Activated CD8-positive, alpha-beta memory T cell treated with anti-CD3 and anti-CD28 coated beads for 48 hours (primary cell): ENCODE measurements at places on chromosomes 11 and 22.

- DNase-seq = no peak
Measured at GRCh38 chr11:17529844-17530185, 14.4 kb downstream of the USH1C start.

- no peak for DNase-seq
Measured at GRCh38 chr11:12251666-12252560, 125.5 kb upstream of the PARVA start.

DNA sequence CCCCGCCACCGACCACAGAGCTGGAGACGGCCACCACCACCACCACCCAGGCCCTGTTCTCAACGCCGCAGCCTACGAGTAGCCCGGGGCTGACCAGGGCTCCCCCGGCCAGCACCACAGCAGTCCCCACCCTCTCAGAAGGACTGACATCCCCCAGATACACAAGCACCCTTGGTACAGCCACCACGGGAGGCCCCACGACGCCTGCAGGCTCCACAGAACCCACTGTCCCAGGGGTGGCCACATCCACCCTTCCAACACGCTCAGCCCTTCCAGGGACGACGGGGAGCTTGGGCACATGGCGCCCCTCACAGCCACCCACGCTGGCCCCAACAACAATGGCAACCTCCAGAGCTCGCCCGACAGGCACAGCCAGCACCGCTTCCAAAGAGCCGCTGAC is 18.8 kb downstream of the MUC5B start:
- DNase-seq = no peak

GRCh38 chr11:26757995-26758394 is 36.1 kb upstream of the SLC5A12 start:
- no peak for DNase-seq

DNA sequence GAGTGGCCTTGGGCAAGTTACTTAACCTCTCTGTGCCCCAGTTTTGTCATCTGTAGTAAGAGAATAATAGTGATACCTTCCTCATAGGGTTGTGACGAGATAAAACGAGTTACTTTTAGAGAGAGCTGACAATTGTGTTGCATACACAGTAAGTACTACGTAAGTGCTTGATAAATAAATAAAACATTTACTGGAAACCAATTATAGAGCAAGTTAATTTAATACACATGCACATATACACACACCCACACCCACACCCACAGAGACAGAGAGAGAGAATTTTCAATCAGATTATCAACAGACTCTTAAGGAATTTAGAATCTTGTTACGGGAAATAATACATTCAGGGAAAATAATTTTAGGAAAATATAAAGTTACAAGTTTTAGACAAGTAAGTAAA is 1045.8 kb upstream of the TENM4 start:
- no peak for DNase-seq

- DNase-seq = no peak
Measured at GRCh38 chr22:32528316-32528715, 53.7 kb downstream of the FBXO7 start.

- DNase-seq = no peak
Measured at GRCh38 chr11:108216988-108217387, 5.5 kb downstream of the NPAT start.

- no peak for DNase-seq
Measured at GRCh38 chr11:65298655-65299179, 15.9 kb upstream of the CDC42EP2 start.

DNA sequence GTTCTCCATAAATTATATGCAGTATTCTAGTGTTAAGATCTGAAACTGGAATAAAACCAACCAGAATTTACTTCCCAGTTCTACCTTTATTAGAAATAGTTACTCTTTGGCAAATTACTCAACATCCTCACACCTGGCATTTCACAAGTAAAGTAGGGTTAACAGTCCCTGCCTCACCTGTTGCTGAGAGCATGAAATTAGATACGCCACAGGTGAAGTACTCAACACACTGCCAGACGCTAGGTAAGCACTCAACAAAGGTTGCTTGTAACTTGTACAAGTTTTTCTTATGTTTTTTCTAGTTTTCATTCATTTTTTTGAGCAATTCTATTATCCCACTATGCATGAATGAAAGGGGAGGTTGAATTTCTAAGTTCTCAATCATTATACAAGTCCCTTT is 267.6 kb upstream of the ARHGAP42 start:
- no peak for DNase-seq

- no peak for DNase-seq
Measured at GRCh38 chr11:75244052-75244814, 3.7 kb downstream of the TPBGL start.

DNA sequence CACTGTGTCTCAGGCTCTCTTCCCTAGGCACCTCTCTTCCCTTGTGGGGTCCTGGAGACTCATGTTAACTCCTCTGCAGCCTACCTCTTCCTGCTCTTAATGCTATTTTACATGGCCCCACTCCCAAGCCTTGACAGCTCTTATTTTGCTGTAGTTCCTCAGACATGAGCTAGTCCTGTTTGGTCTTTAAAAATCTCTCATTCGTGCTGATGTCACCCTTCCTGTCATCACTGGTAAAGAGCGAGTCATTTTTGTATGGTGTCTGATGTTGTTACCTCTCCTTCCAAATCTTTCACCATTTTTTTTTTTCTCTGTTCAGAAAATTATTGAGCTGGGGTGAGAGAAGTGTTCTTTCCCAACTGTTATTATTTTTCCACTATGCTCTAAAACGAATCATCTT is 84.8 kb upstream of the ZBED5 start:
- DNase-seq = no peak

- no peak for DNase-seq
Measured at GRCh38 chr11:91959411-91959810, 265.2 kb upstream of the FAT3 start.

DNA sequence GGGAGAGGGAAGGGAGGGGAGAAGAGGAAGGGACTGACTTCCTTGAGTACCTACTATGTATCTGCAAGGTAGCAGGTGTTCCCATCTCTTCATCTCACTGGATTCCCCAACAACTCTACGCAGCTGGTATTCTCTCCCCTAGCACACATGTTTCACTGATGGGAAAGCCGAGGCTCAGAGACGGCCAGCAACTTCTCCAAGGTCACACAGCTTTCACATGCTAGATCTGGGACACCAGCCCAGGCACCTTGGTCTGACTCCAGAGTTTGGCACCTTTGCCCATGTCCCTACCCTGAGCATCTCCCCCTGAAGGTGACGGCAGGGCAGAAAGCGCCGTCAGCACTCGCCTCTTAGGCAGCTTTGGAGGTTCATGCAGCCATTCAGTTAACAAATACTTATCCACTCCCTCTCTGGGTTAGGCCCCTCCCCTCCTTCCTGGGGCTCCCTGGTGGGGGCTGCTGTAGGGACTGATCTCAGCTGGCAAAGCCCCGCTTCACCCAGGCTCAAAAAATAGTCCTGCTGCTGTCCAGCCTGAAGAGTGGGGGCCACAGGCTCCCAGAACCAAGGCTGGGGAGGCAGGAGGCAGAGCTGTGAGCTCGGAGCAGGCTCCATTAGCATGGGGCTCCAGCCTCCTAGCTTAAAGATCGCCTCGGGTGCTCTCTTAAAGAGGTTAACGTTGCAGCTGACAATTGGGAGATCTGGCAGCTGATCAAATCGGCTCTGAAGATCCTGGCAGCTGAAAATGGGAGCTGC is 79.4 kb downstream of the IGLL1 start:
- no peak for DNase-seq

- DNase-seq = no peak
Measured at GRCh38 chr11:73566422-73566821, 31.5 kb downstream of the FAM168A start.

DNA sequence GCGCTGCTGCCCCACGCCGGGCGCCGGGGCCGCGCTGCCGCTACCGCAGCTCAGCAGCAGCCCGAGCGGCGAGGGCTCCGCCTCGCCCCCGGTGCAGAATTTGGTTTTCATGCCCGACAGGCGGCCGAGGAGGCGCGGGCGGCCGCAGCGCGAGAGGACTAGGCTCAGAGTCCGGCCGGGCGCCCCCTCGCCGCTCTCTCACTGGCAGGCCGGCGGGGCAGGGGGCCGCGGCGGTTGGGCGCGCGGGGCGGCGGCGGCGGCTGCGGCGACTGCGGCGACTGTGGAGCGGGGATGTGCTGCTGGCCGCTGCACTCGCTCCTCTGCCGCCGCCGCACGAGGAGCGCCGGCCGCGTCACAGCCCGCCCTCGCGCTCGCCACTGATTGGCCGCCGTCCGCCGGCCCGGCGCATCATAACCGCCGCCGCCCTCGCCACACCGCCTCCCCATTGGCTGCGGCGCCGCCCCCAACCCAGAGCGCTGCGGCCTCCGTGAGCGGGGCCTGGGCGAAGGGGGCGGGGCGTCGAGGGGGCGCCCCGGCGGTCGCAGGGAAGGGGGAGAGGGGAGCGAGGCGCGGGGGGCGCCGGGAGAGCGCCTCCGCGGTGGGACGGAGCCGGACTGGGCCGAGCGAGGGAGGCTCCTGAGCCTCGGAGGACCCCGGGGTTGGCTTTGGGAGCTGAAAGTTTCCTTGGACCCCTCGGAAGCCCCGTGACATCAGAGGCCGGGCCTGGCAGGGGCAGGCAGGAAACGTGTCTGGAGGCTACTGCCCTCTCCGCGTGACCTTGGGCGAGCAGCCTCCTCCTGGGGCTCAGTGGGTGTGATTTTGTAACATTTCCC is at the start of gene CHKA:
CHKA (minus strand) TSS at position 322 of the 833 bp plus-strand sequence; CDS start at position 111, 211 bp downstream.
- DNase-seq = peak; percentile 75

DNA sequence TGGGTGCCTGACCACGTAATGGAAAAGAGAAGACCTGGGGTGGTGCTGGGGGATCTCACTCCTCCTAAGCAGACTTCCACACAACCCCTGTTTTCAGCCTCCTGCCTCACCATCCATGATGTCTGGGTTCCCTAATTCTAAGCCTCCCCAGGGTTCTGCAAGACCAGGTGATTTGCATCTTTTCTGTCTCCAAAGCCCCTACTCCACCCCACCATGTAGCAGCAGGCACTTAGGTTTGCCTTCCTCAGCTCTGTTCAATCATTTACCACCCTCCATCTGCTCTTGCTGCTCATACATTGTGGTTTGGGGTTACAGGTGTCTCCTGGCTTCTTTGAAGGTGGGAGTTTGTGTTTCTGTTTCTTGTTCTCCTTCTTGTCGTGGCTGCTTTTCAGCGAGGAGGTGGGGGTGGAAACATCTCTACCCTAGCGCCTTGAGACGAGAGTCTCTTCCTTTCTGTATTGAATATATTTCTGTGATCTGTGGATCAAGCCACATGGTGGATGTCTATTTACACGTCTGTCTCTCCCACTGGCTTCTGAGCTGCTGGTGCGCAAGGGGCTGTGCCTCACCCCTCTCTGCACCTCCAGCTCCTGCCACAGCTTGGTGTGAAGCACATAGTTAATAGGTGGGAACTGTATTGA is 6.6 kb upstream of the SSTR3 start:
- DNase-seq = no peak

DNA sequence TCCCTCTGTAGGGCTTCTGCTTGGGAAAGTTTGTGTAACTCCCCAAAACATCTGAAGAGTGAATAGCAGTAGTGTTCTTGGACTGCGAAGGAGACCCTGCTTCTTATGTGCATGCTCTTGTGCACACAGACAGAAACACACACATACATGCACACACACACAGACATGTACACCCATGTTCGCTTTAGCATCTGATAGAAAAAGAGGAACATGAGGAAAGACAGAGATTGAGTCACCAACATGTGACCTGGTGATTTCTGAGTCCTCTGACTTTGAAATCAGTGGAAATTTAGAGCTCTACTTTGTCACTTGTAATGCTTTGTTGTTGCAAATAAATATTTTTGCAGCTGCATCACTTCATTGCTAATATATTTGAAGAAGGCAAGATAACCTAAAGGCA is 23.8 kb downstream of the CD44 start:
- DNase-seq = no peak

GRCh38 chr22:35752863-35753189 is 35.2 kb downstream of the APOL5 start:
- no peak for DNase-seq

DNA sequence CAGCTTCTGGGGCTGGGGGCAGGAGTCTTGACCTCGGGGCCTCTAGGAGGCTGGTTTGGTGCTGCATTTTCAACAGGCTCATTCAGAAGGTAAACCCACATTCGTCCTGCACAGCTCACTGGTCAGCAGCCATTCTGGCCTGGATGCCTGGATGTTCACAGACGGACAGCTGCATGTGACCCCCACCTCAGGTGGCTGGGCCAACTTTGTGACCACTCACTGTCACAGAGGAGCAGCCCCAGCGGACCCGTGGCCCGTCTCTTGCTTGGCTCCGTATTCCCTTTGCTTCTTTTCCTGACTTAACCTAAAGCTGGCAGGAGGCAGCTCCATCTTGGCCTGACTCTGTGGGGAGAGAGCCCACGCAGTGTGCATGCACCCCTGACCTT is 8.2 kb downstream of the DGCR8 start:
- no peak for DNase-seq

- DNase-seq = no peak
Measured at GRCh38 chr11:93525601-93526345, 17.4 kb downstream of the SMCO4 start.

DNA sequence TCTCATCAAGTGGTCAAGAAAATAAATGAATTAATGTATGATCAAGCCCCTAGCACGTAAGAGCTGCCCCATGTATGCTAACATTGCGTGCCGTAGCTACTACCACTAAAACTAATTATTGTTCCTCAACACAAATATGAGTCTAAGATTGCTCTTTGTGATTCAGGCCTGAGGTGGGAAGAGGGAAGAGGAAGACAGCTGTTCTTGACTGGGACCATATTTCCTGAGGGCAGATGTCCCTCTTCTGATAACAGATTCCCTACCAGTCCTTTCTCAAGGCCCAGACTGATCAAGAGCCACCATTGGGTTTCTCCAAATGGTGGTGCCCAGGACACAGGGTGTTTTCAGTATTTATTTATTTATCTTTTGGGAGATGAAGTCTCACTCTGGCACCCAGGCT is 87.2 kb upstream of the CADM1 start:
- DNase-seq = no peak

GRCh38 chr11:34309965-34310364 is 47.8 kb downstream of the ABTB2 start:
- DNase-seq = no peak

DNA sequence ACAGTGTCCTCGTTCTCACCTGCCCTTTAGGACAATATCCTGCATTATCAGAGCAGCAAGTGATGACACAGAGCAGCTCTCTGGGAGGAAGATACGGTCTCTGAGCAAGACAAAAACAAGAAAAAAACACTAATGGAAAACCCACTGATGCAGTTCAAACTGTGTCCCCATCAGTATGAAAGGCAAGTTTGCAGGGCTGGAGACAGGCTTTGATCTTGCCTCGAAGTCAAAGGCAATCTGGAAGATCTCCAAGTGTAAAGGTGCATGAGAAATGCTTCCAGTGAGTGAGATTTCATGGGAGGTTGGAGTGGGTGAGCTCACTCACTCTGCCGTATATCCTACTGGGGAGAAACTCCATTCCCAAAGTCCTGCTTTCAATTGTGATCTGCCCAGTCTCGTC is 157.5 kb downstream of the KIRREL3 start:
- no peak for DNase-seq
